DMS153 (cell line): ENCODE measurements at places on chromosomes 1 and 21.

DNA sequence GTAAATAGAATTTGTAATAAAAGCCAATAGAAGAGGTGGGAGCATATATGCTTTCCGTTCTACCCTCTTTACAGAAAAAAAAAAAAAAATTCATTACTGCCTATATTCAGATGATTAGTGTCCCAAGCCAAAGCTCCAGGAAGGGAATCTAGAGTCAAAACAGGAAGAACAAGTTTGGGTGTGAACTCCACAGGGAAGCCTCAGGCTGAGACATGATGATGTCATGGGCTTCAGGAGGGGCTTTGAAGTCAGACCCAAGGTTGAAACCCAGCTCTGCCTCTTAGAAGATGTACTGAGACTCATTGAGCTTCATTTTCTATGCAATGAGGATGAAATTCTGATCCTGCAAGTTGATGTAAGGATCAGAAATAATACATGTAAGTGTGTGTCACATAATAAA lies 250.0 kb upstream of the ADGRL2 start:
- peak; percentile 6 for DNase-seq

DNA sequence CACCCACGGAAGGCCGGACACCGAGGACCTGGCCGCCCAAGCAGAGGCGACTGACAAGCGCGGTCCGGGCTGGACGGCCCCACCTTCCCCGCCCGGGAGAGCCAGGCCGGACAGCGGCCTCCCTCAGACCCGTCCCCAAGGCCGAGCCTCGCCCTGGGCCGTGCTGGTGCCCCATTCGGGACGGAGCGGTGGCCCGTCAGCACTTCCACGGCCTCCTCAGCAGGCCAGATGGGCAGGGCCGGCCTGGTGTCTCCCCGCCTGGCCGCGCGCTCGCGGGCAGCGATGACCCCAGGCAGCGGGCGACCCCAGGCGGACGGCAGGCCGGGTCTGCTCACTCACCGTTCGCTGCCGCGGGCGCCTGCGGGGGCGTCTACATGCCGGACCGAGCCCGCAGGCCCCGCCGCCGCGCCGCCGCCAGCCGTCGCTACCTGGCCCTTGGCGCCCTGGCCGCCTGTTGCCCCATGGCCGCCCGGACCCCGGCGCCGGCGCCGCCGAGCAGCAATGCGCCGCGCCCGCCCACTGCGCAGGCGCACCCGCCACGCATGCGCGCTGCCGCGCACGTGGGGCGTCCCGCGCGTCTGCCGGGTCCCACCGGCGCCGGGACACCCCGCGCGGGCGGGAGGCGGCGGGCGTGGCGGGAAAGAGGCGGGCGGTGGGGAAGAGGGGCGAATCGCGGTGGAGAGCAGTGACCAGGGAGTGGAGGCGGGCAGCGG lies at the start of gene NADK:
Gene NADK (minus strand): TSS at position 521 of the 713 bp plus-strand sequence. CDS start 13,064 bp downstream, outside the sequence.
- DNase-seq = peak; percentile 47

- no peak for DNase-seq
Observed at GRCh38 chr1:212860713-212861581, 2.9 kb downstream of the FLVCR1 start.

- no peak for DNase-seq
Observed at GRCh38 chr1:9701665-9702064, 50.1 kb downstream of the PIK3CD start.

DNA sequence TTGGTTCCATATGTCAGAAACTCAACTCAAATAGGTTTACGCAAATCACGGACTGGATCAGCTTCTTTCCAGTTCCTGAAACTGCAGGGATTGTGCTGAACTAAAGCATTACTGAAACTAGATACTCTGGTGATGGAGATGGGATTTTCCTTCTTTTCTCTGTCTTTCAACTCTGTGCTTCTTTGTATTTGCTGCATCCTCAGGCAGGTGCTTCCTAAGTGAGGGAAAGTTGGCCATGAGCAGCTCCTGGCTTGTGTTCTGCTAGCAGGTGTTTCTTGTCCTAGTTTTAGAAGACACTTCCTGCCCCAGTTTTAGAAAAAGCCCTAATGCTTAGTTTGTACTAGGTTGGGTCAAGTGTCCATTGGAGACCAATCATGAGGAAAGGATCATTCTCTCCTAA lies 86.7 kb upstream of the USP24 start:
- DNase-seq = no peak

- DNase-seq = no peak
Observed at GRCh38 chr1:3778590-3779264, 6.2 kb downstream of the SMIM1 start.

GRCh38 chr1:201489643-201490261 lies 17.2 kb downstream of the CSRP1 start:
- DNase-seq = no peak

DNA sequence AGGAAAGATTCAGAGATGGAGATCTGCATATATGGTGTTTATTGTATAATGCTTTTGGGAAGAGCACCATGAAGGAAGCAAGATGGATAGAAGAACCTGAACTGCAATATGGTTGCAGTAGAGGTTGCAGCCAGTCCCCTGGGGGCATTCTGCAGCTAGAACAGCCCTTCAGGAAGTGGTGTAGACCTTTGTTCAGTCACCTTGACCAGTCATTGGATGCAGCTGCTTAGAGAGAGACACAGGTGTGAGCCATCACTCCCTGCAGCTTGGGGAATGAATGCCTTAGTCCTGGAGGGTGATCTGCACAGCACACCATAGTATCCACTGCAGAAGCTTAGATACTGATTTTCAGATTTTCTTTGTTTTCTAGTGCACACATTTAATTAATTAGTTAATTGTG lies 42.3 kb downstream of the NEK7 start:
- peak; percentile 75 for DNase-seq

- DNase-seq = no peak
Observed at GRCh38 chr1:64875606-64876005, 90.7 kb downstream of the JAK1 start.
